ENCODE measurements at places on chromosomes 7 and 10.

GRCh38 chr10:6600224-6600987 lies 20.3 kb upstream of the PRKCQ start:
- DNase-seq: no peak

DNA sequence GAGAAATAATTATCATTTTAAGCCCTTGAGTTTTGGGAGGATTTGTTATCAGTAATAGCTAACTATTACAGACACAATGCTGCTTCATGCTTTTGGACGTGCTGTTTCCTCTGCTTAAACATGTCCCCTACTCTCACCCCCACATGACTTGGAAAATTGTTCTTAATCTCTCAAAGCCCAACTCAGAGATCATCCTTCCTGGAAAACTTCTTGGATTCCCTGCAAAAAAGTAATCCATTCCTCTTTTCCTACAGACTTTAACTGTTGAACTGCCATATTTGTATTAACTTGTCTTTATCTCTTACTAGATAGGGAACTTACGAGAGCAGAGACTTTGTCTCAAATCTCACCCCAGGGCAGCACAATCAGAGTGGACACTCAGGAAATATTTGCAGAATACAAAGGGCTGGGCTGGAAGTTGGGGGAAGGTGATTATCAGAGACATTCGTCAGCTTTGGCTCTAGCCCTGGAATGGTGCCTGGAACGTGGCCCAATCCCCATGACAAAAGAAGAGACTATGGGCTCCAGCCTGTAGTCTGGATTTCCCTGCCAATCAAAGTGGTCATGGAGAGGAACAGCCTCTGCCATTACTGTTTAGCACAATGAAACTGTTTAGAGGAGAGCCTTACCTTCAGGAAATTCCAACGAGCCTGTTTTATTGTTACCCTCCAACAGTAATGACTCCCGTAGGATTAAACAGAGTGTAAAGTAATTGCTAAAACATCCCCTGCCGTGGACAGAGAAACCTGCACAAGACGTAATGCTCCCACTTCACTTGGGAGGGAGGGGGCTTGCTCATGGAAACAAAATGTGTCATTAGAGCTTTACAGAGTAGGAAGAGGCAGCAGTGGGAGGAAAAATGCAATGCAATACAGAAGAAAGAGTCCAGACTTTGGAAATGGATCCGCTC lies 140.4 kb upstream of the AUTS2 start:
- no peak for DNase-seq

DNA sequence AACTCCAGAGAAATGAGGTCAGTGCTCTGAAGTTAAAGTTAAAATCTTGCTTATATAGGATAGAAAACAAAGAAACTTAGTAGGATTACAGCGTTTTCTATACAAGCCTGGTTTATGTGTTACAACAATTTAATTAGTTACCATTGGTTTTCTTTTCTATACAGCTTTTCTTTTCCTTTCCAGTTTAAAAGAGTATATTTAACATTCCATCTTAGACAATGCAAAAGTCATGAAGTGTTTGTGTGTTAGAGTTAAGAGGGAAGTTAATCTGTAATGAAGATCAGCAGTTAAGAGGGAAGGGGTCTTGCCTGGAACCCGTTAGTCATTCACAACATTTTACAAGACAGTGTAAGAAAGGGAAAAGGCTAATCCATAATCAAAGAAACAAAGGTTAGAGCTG lies 338.3 kb downstream of the OTUD1 start:
- no peak for DNase-seq

DNA sequence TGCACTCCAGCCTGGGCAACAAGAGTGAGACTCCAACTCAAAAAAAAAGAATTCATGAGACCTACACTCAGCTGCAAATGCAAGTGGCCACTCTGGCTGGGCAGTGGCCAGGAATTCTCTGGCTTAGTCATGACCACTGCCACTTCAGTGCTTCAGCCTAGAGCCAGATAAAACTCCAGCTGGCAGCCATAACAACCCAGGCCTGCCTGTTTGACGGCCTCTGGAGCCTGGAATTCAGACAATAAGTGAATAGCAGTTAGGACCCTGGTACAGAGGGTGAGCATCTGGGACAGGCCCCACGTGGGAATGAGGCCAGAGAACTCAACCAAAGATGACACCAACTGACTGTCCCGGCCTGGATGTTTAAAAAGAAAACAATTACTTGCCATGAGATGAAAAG lies 18.9 kb downstream of the RCC1L start:
- peak; percentile 75 for DNase-seq

- DNase-seq: no peak
Observed at GRCh38 chr7:83455612-83456011, 193.3 kb downstream of the SEMA3E start.

GRCh38 chr7:134890246-134891240 lies 95.8 kb upstream of the AGBL3 start:
- peak; percentile 76 for DNase-seq

DNA sequence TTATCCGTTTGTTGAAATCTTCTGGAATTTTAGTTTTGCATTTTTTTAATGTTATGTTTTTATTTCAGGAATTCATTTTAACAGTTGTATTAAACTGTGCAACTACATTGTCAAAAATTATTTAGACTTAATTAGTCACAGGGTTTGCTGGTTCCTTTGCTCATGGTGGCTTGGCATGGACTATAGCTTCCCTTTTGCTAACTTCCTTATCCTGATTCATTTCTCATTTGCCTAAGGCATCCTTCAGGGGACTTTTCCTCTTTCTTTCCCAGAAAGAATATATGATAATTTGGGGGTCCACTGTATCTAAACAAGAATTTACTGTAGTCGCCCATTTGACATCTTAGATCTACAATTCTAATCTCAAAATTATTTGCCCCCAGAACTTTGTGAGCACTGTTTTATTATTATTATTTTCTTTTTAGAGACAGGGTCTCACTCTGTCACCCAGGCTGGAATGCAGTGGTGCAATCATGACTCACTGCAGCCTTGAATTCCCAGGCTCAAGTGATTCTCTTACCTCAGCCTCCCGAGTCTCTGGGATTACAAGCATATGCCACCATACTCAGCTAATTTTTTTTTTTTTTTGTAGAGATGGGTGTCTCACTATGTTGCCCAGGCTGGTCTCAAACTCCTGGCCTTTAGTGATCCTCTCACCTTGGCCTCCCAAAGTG lies 13.9 kb downstream of the FIGNL1 start:
- DNase-seq: no peak

- no peak for DNase-seq
Observed at GRCh38 chr10:97131666-97132065, 54.1 kb downstream of the SLIT1 start.

DNA sequence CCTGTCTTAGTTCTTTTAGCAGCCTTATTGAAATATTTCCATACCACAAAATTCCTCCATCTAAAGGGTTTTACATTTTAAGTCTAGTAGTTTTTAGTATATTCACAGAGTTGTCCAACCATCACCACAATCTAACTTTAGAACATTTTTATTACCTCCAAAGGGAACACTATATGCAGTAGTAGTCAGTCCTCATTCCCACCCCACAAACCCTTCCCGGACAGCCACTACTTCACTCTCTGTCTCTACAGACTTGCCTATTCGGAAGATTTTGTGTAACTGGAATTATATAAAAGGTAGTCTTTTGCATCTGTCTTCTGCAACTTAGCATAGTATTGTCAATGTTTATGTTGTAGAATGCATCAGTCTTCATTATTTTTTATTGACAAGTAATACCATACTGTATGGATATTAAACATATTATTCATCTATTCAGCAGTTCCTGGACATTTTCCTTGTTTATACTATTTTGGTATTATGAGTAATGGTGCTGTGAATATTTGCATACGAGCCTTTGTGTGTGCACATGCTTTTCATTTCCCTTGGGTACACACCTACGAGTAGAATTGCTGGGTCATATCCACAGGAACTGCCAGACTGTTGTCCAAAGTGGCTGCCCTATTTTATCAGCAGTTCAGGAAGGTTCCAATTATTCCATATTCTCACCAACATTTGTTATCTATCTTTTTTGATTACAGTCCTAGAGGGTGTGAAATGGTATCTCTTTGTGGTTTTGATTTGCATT lies 60.9 kb upstream of the LANCL2 start:
- DNase-seq: no peak

- no peak for DNase-seq
Observed at GRCh38 chr7:70795948-70796347, 336.0 kb upstream of the GALNT17 start.

DNA sequence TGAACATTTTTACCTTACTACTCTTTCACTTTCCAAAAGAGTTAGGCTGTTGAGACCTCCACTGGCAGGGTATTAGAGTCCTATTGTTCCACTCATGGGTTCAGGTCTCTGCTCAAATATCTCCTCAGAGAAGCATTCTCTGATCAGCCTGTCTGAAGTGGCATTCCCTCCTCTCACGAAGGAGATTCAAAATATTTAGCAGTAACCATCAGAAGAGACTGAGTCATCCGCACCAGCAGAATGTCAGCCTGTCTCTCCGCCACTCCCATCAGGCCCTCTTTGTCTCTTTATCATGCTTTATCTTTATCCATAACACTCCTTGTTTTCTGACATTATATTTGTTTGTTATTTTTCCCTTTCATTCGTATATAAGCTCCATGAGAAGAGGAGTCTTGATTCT lies 79.1 kb downstream of the AASS start:
- DNase-seq: no peak

DNA sequence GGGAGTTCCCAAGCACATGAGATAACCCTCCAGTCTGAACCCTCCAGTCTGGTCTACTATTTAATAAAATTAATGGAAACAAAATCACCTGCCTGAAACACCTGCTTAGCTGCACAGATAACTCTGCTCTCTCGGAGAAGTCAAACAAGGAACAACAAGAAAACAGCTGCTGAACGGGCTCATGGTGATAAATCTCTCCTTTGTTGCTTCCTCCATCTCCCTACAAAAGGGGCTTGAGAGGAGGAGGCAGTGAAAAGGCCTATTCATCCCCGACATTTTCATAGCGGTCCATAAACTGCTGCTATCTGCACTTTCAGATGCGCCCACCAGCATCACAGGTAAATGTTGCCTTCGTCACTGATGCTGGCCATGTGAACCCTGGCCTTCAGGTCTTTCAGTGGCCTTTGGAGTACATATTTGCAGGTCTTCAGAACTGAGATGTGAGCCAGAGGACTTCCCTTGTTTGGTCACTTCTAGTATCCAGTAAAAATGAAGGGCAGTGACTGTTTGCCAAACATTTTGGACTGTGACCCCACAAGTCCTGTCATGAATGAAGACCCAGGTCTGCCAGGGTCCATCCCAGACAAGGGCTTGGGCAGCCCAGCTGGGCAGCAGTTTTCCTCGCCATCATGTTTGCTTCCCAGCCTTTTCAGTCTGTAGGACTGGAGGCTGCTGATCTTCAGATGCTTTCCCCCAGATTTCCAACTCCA lies 15.9 kb downstream of the FKBP6 start:
- DNase-seq: peak; percentile 49
